Breast epithelium (tissue), 4 donors: ENCODE measurements at places on chromosomes 3 and 15. TPM values are rescaled to one million over a fixed set of nuclear protein-coding genes. Genes with fewer than 3 reads are reported as not detected.

DNA sequence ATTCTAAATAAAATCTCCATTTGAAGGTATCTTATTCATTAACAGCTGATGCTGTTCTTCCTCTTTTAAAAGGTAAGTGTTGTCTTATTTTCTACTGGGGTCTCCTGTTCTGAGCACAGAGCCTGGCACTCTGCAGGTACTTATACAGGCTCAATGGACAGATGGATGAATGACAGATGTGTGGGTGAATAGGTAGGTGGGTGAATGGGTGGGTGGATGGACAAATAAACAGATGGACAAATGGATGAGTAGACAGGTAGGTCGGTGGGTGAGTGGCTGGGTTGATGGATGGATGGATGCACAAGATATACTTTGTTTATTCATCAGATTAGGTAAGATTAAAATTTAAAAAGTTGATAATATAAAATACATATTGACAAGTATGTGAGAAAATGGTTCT, 53.5 kb downstream of the SLC41A3 start:
- H3K36me3 ChIP-seq = no peaks in the 10 kb centered on the region
- H3K4me3 ChIP-seq = no peak overlapping the region
- H3K27me3 ChIP-seq = no peaks in the 10 kb centered on the region
- no peaks in the 10 kb centered on the region for H3K4me1 ChIP-seq

DNA sequence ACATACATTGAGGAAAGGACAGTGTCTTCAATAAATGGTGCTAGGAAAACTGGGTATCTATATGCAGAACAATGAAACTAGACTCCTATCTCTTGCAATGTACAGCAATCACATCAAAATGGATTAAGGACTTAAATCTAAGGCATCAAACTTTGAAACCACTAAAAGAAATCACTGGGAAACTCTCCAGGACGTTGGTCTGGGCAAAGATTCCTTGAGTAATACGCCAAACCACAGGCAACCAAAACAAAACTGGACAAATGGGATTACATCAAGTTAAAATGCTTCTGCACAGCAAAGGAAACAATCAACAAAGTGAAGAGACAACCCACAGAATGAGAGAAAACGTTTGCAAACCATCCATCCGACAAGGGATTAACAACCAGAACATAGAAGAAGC, 14.5 kb downstream of the LAMP3 start:
- no peak overlapping the region for H3K27ac ChIP-seq
- H3K27me3 ChIP-seq = no peaks in the 10 kb centered on the region
- no peak overlapping the region for H3K4me3 ChIP-seq
- no peaks in the 10 kb centered on the region for H3K36me3 ChIP-seq
- no peak for DNase-seq

DNA sequence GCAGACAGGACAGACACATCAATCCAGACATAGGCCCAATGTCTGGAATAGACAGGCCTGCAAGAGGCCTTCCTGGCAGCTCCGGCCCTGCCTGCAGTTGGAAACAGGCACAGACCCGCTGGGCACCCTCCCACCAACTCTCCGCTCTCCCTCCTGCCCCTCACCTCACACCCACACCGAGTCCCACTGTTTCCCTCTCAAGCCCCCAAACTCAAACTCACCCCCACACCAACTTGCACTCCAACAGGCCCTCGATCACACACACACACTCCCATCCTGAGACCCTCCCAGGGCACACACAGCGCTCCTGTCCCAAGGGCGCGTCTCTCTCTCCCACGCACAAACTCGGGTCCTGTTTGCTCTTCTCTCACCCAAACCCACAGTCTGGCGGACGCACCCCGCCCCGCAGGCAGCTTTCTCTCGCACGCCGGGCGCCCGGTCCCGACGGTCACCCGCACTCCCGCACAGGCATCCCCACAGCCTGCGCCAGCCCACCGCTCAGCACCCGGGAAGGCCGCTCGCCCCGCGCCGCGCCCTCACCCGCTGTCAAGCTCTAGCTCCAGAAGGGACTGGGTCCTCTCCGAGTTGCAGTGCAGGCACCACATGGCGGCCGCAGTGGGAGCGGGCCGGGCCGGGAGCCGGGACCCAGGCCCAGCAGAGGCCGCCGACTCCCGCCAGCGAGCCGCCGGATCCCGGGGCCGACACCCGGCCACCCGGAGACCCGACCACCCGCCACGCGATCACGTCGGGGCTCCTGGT, 106.2 kb downstream of the IQSEC1 start:
- peak overlapping the region; percentile 76 for H3K27ac ChIP-seq
- DNase-seq = no peak
- no peaks in the 10 kb centered on the region for H3K36me3 ChIP-seq
- no peaks in the 10 kb centered on the region for H3K4me1 ChIP-seq
- peak overlapping the region; percentile 71 for H3K4me3 ChIP-seq
- H3K27me3 ChIP-seq = no peaks in the 10 kb centered on the region

DNA sequence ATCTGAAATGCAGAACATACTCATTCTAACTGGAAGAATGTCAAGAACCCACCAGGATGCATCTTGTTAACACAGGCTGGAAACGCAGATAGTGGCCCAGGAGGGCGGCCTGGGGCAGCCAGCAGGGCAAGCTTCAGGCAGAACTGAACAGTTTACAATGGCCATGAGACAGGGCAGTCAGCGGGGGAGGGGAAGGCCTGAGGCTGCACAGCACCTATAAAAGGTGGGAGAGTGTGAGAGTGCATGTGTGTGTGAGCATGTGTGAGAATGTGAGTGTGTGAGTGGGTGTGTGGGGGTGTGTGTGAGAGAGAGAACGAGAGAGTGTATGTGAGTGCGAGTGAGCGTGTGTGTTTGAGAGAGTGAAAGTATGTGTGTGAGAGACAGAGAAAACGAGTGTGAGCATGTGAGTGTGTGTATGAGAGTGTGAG, 26.8 kb upstream of the SLCO2A1 start:
- no peaks in the 10 kb centered on the region for H3K4me1 ChIP-seq
- no peak for DNase-seq
- no peak overlapping the region for H3K27ac ChIP-seq
- H3K4me3 ChIP-seq = no peak overlapping the region

NLGN1 gene
- total RNA-seq = 12.3 TPM
